ENCODE measurements at places on chromosomes 7 and 10.

DNA sequence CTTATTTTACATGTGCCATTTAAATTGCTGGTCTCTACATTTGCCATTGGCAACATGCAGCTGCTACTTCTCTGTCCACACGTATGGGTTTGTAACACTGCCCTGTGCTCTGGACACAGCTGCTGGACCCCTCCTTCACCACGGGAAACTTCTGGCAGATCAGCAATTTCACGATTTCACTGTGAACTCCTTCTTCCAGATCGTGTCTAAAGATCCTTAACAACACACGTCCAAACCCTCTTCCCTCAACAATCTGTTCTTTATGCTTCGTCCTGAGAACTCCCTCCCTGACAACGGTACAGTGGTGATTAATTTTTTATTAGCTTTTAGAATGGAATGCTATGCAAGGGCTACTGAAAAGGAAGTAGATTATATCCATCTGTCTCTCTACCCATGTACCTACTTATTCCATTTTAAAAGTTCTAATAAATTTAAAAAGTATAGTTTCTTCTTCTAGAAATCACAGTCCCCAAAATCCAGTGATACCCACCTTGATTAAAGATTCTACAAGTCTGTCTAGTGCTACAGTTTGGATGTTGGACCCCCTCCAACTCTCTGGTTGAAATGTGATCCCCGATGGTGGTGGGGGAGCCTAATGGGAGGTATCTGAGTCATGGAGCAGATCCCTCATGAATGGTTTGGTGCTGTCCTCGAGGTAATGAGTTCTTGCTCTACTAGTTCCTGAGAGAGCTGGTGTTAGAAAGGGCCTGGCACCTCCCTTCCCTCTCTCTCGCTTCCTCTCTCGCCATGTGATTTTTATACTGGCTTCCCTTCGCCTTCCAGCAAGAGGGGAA lies 81.0 kb downstream of the KIAA1549 start:
- DNase-seq, result no peak

DNA sequence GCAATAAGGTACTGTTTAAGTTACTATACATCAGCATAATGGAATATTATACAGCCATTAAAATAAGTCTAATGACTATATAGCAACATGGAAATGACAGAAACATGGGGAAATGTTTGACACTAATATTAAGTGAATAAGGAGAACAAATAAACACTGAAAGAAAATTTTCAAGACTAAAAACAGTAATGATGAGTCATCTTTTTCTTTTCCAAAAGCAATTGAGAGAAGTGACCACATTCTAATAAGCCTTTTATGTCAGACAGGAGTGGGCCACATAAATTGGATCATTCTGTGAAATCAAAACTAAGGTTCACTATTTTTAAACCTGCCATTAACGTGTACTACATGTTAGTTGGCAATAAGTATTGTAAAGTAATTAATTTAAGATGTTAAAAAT lies 187.5 kb downstream of the AHR start:
- no peak for DNase-seq

- no peak for DNase-seq
Observed at GRCh38 chr10:297567-297966, 162.3 kb downstream of the ZMYND11 start.

GRCh38 chr10:12382157-12382548 lies 32.8 kb downstream of the CAMK1D start:
- no peak for DNase-seq

DNA sequence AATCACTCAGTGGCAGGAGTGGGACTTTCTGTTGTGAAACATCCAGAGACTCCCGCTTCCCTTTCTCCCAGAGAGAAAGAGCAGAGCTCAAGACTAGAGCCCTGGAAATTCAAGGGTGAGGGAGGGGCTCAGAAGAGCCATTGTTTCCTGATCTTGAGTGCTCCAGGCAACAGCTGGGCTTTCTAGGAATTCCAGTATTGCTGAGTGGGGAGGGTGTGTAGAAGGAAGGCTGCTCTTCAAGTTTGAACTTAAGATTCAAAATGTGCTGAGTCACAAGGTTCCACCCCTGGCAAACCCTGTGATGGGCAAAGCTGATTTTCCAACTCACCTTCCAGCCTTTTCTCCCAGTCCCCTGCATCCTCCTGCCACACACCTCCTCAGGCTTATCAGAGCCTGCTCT lies 42.3 kb upstream of the MSRB2 start:
- peak; percentile 44 for DNase-seq

GRCh38 chr10:126425489-126426065 lies 37.3 kb upstream of the ADAM12 start:
- DNase-seq, result no peak

GRCh38 chr7:129257168-129257567 lies 32.3 kb downstream of the AHCYL2 start:
- no peak for DNase-seq

GRCh38 chr7:105978035-105978434 lies 15.0 kb downstream of the CDHR3 start:
- DNase-seq, result peak; percentile 93

GRCh38 chr10:14200698-14201544 lies 129.8 kb downstream of the FRMD4A start:
- DNase-seq, result peak; percentile 72

- DNase-seq, result no peak
Observed at GRCh38 chr10:132764108-132764507, 21.8 kb downstream of the NKX6-2 start.

GRCh38 chr7:70647801-70648498 lies 484.0 kb upstream of the GALNT17 start:
- DNase-seq, result no peak

DNA sequence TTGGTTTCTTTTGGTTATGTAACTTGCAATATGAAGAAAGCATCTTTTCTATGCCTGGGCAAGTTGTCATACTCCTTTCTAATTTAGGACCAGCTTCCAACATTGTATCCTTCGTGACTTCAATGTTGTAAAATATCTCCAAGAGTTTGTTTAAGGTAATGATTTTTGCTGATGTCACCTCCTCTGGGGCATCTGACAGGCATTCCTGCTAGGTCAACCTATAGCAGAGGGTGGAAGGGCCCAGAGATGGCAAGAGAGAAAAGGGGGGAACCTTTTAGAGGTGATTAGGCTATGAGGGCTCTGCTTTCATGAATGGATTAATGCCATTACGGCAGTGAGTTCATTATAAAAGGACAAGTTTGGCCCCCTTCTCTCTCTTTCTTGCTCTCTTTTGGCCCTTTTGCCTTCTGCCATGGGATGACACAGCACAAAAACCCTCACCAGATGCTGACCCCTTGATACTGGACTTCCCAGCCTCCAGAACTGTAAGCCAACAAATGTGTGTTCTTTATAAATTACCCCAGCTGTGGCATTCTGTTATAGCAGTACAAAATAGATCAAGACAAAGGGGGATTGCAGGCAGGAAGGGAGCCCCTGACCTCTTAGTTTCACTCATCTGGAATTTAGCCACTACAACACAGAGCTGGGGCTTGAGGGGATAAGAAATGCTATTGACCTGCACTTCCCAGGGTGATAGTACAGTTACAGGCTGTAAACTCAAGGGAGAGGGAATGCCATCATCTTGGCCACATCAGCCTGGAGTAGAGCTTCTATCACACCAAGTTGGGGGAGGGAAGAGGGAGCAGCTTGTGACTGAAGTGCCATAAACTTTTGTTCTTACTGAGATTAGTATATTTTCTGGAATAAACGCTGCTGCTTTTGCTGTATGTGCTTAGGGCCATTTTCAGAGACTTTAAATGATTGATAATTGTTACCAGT lies 195.9 kb downstream of the CFTR start:
- DNase-seq, result peak; percentile 17

GRCh38 chr7:150399421-150400007 lies 20.4 kb downstream of the ZNF775 start:
- no peak for DNase-seq

GRCh38 chr10:49662169-49662830 lies 17.2 kb upstream of the C10orf53 start:
- no peak for DNase-seq

DNA sequence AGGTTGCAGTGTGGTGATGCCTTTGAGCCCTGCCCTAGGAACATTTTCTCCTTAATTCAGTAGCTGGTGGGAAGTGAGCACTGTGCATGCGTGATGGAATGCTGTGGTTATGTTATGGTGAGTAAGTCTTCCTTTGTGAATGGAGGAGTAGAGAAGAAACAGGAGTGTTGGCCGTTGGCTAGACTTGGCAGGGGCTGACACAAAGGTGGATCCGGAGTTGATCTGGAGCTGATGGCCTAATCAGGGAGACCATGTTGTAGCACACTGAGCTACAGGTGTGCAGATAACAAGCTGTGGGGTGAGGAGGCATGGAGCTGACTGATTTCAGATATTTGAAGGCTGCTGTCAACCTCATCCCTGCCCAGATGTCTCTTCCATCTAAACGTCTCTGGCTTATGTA lies 122.3 kb downstream of the CNNM2 start:
- no peak for DNase-seq

GRCh38 chr7:22723181-22723601 lies 3.8 kb upstream of the IL6 start:
- peak; percentile 78 for DNase-seq

DNA sequence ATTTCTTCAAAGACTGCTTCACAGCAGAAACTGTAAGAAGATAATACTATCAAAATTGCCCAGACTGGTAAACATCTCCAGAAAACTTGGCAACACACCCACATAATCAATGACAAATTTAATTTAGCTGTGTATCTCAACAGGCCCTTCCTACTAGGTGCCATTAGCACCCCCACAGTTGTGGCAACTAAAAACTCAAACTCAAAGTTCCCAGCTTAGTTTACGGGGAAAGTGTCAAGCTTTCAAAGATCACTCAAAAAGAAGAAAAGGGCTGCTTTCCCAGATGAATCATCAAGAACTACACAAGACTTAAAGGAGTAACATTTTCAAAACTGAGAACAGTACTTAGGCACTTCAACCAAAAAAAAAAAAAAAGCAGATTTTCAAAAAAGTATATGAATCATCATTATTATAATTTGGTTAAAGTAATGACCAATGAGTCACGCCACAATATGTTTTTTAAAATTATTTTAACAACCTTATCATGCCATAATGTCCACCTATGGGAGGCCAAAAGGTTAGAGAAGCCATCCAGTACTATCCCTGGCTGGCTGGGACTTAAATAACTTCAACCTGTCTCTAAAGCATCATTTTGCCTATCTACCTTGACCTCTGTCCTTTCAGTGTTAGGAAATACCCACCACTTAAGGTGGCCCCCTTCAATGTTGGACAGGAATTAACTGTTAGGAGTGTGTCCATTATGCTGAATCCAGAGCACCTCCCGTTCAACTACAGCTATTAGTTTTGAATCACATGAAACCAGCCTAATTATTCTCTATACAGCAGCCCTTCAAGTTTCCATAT lies 90.8 kb downstream of the ZFAND4 start:
- no peak for DNase-seq

All from DMS53 (cell line).